ENCODE measurements at places on chromosomes 16 and 17.

- peak; percentile 62 for DNase-seq
These were observed 61.1 kb upstream of the MTMR4 start for GRCh38 chr17:58575511-58575910.

DNA sequence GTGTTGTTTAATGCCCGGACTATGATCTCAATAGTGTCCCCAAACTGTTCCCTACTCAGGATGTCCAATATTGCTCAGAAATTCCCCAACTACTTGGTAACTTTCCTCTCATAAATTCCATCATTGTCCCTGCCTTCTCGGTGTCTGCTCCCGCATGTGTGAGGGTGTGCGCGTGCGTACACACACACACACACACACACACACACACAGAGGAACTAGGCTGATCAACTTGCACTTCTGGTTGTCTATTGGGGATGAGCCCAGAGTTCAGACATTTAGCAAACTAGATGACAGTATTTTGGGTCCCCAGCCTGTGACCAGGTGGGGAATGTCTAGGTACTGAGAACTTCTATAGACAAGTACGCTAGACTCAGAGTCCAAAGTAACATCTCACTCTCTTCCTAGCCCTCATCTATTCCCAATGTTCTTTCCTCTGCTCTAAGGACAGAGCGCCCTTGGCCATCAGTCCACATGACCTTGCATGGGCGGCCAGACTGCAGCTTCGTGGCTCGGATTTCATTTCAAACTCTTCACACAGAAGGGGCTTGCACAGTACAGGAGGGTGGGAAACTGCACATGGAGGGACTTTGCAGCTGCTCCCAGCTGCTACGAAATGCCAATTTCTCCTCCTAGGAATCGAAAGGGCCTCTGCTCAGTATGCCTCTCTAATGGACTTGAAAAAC lies 5.3 kb downstream of the HS3ST3A1 start:
- DNase-seq: no peak

- DNase-seq: no peak
These were observed 82.8 kb downstream of the WDR59 start for GRCh38 chr16:74902161-74902560.

DNA sequence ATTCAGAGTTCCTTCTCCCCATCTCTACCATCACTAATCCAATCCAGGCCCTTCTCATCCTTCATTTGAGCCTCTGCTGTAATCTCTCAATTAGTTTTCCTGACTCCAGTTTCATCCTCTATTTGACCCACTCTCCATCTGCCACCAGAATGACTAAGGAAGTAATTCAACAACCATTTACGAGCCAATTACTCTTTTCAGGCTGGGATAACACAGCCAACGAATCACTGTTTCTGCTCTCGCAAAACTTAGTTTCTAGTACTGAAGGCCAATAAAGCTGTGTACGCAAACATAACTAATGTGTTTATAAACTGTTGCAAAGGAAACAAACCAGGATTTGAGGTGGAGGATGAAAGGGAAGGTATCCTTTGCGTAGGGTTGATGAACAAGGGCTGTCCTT lies 53.7 kb downstream of the MAP2K6 start:
- no peak for DNase-seq

DNA sequence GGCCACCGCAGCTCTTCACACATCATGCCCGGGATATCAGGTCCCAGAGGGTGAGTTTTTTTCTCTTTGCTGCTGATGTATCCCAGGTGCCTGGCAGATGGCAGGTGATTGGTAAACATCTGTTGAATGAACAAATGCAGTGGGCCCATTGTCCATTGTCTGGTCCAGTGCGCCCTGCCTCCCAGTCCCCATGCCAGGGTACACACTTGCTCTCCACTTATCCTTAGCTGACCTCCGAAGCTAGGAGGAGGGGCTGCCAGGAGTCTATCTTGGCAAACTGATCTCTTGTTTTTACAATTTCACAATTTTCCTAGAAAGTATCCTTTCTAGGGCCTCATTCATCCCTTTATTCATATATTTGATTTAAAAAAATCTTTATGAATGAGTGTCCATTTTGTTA lies 196.0 kb downstream of the RAB11FIP4 start:
- DNase-seq: no peak

- DNase-seq: peak; percentile 42
These were observed 2.9 kb downstream of the KRT39 start for GRCh38 chr17:40963838-40964237.

GRCh38 chr16:47895146-47895545 lies 260.6 kb downstream of the ABCC12 start:
- no peak for DNase-seq

- no peak for DNase-seq
These were observed 36.7 kb downstream of the CCDC182 start for GRCh38 chr17:57708410-57708809.

DNA sequence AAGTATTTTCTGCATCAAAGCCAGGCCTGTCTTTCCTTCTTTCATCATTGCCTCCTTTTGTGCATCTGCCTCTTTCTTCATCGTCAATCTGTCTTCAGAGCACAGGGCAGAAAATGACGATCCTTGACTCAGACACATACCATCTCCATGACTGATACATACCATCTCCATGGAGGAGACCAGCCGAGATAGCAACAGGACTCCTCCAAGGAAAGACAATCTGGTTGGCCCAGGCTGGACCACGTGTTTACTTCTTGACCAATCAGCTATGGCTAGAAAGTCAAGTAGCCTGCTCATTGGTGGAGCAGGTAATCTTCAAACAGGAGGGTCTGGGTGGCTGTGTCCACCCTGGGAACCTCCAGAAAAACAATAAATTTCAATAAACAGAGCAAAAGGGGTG lies 164.6 kb downstream of the CPPED1 start:
- peak; percentile 35 for DNase-seq

- peak; percentile 38 for DNase-seq
These were observed 9.7 kb upstream of the NXPH3 start for GRCh38 chr17:49565948-49566491.

DNA sequence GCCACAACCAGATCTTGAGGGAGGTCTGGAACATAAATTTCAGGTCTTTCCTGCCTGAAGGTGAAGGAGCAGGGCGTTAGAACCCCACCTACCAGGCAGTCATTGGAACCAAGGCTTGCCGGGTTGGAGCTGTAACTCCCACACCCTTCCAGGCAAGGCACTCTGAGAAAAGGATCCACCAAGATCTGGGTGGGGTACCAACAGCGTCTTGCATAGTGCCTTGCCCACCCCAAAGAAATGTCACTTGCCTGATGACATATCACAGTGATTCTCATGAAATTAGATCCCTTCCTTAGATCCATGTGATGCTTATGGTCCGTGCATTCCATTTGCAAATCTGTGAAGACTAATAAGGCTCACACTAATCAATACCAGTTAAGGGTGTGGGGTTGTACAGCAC lies 201.3 kb downstream of the KATNIP start:
- DNase-seq: no peak

- no peak for DNase-seq
These were observed 160.9 kb upstream of the CDH5 start for GRCh38 chr16:66205287-66206231.

GRCh38 chr17:45316434-45317110 lies at the start of gene MAP3K14:
Gene MAP3K14, minus strand, starts transcription at chr17:45317020. Its CDS starts 26,275 bp downstream, at chr17:45290745.
- DNase-seq: peak; percentile 81

DNA sequence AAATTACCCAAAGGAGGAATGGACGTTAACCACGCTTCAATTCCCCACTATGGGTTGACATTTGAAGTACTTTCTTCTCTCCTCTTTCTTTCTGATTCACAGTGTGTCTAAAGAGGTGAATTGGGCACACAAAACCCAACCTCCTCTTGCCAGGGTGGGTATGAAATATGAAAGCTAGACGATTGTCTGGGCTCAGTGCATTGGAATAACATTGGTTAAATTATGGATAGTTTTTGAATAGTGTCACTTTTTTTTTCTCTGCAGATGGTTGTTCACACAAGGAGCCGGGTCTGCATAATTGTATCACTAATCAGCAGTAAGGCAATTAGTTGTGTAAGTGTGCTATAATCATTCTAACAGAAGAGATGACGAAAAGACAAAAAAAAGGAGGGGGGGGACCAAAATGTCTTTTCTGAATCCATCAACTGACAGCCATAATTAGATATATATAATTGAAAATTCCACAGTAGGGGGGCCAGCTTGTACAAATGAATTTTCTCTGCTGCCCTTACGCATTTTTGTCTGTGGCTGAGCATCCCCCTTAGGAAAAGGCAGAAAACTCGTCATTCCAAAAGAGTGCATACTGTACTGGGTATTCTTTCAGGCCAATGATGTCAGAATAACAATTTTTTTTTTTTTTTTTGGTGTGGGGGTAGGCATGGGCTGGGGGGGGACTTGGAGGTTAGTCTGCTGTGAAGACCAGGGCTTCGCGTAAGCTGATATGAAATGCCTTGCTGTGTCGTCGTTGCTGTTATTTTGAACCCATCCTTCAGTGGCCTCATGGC lies 307.5 kb upstream of the SALL1 start:
- DNase-seq: no peak

GRCh38 chr17:10036511-10037061 lies 131.5 kb upstream of the RCVRN start:
- DNase-seq: no peak

DNA sequence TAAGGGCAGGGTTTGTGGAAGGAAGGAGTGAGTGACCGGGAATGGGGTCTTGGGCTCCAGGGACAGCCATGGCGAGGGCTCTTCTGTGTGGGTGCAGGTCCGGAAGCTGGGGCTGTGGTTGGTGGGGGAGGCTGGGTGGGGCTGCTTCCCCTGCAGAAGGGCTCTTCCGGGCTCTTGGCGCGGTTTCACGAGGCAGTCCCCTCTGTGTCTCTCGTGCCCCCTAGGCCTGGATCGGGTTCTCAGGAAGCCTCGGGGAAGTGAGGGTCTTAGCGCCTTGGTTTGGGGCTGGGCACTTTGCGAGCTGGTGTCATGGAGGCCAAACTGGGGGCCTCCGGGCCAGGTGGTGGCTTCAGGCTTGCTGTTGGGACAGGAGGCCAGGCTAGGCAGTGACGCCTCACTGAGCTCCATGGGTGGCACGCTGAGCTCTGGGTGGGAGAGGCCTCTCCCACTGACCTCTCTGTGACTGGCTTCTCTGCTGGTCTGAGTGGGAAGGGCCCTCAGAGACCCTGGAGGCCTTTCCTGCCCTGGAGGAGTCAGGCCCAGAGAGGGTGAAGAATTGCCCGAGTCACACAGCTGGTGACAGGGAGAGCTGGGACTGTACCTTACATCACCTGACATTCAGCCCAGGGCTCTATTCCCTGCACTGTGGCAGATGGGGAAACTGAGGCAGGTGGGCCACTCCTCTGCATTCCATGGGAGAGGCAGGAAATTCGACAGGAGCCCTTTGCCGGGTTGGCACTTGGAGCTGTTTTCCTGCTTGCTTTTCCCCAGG lies 8.2 kb downstream of the ADCY7 start:
- no peak for DNase-seq

- no peak for DNase-seq
These were observed 11.3 kb upstream of the BCAR1 start for GRCh38 chr16:75262800-75263127.

DNA sequence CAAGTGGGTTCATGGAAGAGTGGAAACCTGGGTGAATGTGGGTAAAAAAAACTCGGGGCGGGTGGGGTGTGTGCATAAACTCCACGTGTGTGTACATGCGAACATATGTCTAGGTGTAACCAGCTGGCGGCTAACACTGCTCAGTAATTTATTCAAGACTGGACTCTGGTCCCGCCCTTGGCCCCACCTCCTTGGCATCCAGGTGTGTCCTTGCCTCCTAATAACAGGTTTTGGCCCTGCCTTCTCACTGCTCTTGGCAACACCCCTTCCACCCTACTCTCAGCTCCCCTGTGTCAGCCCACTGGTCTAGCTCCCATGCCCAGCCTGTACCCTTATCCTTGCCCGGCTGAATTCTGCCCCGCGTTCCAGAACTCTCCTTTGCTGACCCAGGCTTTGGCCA lies 8.3 kb downstream of the FLII start:
- no peak for DNase-seq

DNA sequence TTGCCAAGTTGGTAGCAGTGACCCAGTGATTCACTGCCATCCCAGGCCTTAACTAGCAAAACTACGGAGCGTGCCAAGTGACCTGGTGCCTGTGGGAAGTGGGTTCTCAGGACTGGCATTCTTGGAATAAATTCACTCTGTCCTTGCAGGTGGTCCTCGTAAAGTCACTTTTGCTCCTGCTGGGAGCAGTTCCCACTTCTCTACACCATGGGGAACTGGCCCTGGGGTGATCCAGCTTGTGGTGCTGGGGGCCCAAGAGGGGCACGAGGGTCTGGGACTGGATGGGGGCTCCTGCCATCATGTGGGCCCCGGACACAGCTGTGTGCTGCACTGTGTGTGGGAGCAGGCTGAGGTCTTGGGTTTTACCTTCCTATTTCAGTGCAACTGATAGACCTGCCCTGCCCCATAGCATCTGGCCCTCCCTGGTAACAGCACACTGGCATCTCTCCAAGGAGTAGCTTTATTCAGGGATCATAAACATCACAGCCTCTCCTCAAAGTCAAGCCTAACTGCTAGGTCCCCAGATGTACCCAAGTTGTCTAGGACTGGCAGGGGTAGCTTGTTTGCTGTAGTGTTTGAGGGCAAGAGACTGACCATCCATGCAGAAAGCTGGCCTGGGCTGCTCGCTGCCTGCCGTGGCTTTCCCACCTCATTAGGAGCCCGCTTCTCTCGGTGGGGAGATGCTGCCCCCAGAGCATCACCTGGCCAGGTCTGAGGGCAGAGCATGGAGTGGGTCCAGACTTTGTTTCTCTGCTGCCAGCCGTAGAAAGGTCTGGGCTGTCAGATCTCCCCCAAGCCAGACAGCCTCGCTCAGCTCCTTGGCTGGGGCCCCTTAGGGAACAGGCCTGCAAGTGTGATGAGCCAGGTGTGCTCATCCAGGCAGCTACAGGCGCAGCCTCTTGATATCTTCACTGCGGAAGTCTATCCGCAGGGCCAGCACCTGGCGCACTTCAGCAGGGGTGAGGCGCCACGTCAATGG lies 26.0 kb downstream of the FCSK start:
- no peak for DNase-seq

DNA sequence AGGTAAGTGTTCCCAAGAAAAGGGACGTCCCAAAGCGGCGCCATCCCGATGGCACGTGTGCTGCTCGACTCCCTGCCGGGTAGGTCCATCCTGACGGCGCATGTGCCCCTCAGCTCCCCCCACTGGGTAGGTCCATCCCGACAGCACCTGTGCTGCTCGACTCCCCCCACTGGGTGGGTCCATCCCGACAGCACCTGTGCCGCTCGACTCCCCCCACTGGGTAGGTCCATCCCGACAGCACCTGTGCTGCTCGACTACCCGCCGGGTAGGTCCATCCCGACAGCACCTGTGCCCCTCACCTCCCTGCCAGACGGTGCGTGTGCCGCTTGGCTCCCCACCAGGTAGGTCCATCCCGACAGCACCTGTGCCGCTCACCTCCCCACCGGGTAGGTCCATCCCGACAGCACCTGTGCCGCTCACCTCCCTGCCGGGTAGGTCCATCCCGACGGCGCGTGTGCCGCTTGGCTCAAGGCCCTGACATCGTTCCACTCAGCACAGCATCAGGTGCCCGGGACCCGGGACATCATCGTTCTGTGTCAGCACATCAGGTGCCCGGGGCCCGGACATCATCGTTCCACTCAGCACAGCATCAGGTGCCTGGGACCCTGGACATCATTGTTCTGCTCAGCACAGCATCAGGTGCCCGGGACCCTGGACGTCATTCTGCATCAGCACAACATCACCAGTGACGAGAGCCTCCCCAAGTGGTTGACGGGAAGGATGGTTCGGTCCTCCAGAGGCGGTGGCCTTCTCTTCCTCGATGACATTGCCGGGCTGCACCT lies 5.7 kb upstream of the FN3K start:
- DNase-seq: no peak
